ENCODE measurements at places on chromosomes 12 and 14.

DNA sequence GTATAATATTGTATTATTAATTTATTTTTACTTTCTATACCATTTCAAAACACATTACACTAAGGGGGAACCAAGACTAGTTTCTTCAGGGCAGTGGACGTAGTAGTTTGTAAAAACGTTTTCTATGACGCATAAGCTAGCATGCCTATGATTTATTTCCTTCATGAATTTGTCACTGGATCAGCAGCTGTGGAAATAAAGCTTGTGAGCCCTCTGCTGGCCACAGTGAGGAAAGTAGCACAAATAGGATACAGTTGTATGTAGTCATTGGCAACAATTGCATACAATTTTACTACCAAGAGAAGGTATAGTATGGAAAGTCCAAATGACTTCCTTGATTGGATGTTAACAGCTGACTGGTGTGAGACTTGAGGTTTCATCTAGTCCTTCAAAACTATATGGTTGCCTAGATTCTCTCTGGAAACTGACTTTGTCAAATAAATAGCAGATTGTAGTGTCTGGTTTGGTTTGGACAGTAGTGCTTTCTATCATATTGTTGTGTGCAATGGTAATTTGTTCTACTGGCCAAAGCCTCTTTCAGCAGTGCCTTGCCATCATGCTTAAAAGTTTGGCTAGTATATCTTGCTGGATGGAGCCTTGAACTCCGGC, 24.3 kb upstream of the PLEKHD1 start:
- peak; percentile 71 for DNase-seq

GRCh38 chr14:67943947-67944346, 124.4 kb downstream of the RAD51B start:
- no peak for DNase-seq

GRCh38 chr14:65332141-65332871, 80.2 kb upstream of the FUT8 start:
- no peak for DNase-seq

DNA sequence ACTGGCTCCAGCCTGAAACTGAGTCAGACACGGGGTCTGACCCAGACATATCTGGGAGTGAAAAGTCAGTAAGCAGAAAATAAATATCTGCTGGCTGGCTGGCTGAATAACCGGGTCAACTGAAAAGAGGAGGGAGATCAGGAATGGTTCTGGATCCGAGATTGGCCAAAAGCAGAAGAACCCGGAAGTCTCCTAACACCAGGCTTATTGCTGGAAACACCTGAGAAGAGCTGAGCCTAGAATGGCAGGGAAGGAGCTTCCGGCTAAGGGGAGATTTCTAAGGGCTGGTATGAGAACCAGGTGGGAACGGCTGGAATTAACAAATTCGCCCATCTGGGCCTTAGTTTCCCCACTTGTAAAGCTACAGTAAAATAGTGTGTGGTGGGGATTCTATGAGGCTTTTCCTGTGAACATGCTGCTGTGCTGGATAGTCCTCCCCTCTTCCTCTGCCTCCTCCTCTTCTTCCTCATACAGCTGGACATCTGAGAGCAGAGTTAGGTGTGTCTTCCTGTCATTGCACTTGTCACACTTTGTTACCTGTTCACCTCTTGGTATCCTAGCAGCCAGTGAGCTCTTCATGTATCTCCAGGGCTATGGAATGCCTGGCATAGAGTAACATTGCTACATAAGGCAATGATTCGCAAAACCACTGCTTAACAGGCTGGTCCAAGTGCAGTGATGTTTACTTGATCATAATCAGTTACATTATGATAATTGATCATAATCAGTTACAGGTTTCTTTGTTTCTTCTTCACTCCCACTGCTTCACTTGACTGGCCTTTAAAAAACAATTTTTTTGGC, 2.0 kb upstream of the SHMT2 start:
- DNase-seq = no peak

DNA sequence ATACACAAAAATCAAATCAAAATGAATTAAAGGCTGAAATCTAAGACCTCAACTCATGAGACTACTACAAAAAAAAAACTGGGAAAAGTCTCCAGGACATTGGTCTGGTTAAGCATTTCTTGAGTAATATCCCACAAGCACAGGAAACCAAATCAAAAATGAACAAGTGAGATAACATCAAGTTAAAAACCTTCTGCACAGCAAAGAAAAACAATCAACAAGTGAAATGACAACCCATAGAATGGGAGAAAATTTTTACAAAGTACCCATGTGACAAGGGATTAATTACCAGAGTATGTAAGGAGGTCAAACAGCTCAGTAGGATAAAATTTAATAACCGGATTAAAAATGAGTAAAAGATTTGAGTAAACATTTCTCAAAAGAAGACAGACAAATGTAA, 338.7 kb downstream of the SLC16A7 start:
- DNase-seq = no peak

DNA sequence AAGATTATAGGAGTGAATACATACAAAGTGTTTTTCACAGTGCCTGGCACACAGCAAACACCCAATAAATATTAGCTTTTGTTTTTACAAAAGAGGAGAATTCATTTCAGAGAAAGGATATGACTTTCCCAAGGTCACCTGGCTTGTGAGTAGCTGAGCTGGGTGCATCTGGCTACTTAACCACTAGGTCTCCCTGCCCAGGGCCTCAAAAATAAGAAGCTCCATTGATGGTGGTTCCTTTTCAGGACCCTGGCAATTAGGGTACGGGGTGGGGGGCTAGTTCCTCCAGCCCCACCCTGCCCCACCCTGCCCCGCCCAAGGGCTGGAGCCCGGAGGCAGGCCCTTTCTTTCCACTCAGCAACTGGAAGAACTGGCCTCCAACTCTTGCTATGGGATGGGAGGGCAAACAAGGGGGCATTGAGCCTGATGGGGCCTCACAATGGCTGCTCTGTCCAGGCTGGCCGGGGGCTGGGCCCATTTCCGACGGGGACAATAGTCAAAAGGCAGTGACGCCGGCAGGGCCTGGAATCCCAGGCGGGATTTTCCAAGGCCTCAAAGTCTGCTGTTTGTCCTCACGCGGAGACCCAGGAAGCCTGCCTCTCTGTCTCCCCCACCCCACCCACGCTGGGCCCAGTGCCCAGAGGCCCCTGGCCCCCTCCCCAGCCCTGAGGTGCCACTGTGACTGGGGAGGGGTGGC, 8.2 kb upstream of the ATG101 start:
- DNase-seq = peak; percentile 35

- no peak for DNase-seq
Measured at GRCh38 chr14:35287431-35288013, 4.7 kb upstream of the PSMA6 start.

DNA sequence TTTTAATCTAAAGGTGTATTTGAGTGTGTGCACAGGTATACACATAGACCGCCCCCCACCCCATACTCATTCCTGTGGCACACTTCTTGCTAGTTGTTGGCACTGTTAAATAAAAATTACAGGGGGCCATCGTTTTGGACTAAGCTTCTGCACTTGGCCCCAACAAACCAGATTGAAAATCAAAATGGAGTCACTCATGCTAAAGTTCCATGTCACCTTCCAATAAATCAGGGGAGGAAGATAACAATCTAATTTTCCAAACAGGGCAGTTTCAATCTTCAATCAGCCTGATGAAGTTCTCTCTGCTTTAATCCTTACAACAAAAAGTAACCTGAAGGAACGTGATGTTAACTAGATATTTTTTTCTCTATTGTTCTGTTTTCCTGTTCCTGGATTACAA, 78.2 kb downstream of the RGS6 start:
- DNase-seq = no peak

DNA sequence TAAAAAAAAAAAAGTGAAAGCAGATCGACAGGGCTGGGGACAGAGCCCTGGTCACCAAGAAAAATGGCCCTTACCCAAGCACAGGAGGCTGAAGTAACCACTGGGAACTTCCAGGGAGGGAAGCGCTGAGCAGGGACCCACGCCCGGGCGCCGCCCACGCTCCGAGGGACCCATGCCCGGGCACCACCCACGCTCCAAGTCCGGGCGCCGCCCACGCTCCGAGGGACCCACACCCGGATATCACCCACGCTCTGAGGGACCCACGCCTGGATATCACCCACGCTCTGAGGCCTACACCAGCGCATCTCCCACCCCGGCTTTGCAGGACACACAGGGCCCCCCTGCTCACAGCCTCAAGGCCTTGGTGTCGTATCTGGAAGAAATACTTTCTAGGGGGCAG, 25.7 kb downstream of the CHGA start:
- DNase-seq = no peak

- DNase-seq = no peak
Measured at GRCh38 chr12:55935738-55936151, 4.8 kb downstream of the DGKA start.

DNA sequence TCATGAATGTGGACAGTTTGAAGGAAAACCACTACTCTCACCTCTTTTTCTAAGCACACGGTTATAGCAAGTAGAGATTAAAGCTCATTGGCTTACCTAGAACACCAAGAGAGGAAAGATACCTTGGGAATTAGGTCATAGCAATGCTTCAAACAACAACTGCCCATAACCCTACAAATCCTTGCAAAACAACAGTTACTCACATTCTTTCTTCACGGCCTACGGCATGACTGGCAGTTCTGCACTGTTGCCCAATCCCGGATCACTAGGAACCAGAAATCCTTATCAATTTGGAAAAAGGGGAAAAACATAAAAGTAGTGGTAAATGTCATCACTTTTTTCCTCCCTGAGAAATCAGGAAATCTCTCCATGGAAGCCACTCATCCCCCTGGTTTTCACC, 9.6 kb upstream of the ISM2 start:
- no peak for DNase-seq

GRCh38 chr12:46518169-46518568, 145.6 kb upstream of the SLC38A2 start:
- no peak for DNase-seq

DNA sequence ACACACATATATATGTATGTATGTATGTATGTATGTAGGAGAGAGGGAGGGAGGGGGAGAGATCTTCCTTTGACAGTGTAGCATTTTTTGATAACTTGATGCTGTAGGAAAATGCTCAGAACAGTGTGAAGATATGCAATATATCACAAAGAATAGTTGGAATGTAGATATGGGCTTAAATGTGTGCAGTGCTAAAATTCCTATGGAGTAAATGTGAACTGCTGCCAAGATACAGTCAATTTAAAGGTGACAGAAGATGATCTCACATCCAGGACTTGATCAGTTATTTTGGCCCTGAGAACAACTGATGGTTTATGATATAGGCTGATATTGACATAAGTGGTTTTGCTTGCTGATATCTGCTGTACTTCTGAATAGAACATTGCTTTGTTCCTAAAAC, 84.2 kb downstream of the DAAM1 start:
- DNase-seq = no peak

DNA sequence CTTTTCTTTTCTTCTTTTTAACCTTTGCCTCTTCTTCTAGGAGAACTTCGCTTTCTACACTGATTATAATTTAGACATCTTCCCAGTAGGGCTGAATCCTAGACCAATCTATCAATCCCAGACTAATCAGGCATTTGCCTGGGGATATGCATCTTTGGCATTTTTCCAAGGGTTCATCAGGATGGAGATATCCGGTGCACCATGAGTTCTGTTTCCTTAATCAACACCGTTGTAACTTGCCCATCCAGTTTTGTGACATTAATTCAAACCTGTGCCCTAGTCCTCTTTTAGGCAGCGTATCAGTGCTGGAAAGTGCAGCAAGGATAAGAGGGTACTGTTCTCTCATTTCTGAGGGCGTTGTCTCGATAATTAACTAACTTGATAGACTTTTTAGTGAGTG, 617 bp upstream of the MGP start:
- no peak for DNase-seq

GRCh38 chr12:19181666-19182426, 52.3 kb downstream of the PLEKHA5 start:
- no peak for DNase-seq

- DNase-seq = no peak
Measured at GRCh38 chr14:71737760-71738159, 194.5 kb upstream of the RGS6 start.

- DNase-seq = no peak
Measured at GRCh38 chr14:53047307-53048069, 96.6 kb upstream of the FERMT2 start.

- no peak for DNase-seq
Measured at GRCh38 chr12:47834199-47834903, 14.6 kb upstream of the HDAC7 start.

GRCh38 chr12:53938326-53939140, at the start of gene HOXC13:
HOXC13 (plus strand) TSS chr12:53938831; CDS start chr12:53938907, 76 bp downstream.
- no peak for DNase-seq

DNA sequence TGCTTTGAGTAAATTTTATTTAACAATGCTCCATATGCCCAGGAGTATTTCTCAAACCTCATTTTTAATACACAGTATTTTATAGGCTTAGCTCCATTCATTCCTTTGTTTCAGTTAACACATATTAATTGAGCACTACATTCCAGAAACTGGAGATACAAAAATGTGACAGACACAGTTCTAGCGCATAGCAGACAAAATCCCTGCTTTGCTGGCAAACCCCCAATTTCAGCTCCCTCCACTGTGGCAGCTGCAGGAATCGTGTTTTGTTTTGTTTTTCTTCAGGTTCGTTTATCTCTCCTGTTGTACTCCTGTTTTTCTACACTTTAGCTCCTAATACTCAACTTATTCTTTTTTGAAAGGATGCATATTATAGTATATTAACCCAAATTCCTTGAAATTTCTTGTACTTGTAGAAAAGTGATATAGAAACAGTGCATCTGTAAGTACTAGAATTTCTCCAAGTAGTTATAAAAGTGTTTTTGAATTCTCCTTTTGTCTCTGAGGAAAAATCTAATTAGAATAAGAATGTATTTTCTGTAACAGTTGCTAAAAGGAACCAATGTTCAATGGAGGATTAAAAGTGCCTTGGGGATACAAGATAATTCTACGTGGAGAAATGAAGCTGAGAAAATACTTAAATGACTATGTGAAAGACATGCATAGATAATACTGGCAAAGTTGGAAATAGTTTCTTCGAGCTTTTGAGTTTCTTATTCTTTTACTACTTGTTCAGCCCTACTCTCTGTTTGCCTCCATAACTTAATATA, 6.4 kb upstream of the RAB21 start:
- DNase-seq = no peak

DNA sequence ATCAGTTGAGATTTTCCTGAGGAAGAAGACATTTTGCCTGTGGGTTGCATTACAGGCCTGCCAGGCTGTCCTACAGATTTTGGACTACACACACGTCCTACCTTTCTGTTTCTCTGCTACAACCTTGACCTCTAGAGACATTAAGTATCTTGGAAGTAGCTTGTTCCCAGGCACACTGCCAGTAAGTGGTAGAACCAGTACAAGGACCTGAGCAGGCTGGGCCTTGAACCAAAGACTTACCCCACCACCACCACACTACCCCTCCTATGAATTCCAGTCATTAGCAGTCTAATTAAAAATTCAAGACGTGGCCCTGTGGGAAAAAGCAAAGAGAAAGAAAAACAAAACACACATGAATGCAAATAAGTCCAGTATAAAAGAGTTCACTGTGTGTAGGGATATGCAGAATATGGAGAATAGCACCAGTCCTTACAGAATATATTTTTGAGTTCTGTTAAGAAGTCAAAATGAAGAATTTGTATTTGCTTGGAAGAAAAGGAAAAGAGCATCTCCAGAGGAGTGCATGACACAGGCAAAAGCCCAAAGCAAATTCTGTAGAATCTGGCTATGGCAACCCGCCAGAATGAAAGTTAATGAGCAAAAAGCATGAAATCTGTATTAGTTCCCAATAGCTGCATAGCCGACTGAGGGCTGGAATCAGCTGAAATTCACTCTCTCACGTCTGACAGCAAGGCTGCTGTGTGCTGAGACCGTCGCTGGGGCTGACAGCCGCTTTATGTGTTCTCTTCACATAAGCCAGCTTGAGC, 74.3 kb upstream of the ST8SIA1 start:
- DNase-seq = no peak

Measured in dorsolateral prefrontal cortex (tissue), 122 donors.